ENCODE measurements at places on chromosomes 6 and 20.

- DNase-seq, result no peak
These were observed 268.4 kb downstream of the ADGRG6 start for GRCh38 chr6:142570221-142570671.

DNA sequence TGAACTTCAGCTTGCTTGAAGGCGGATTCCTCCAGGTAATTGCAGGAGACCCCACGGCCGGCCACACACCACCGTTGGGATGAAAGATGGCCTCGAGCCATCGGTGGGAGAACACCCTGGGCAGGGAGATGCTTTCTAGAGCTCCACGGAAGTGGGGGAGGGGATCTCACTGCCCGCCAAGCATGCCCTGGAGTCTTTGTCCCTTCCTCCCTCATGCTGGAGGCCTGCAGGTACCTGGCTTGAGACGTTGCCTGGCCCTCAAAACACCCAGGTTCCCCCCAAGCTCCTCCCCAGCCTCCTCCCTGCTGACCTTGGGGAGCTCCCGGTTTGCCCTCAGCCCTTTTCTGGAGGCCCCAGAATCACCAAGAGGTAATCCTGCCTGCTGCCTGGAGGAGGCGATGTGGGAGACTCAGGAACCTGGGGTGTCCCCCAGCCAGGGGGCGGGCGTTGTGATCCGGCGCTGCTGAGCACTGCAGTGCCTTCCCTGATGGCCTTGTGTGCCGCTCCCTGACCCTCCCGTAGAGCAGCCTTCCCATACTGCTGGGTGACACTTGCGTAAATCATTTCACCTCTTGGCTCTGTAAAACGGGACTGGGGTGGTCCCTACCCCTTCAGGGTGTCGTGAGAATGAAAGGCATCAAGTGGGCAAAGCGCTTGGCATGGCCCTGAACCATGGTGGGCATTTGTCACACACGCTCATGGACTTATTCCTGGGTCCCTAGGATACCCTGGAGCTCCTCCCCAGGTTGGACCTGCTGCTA, 91.4 kb downstream of the CEBPB start:
- DNase-seq, result no peak

- no peak for DNase-seq
These were observed 13.4 kb downstream of the PRKN start for GRCh38 chr6:162713974-162714780.

DNA sequence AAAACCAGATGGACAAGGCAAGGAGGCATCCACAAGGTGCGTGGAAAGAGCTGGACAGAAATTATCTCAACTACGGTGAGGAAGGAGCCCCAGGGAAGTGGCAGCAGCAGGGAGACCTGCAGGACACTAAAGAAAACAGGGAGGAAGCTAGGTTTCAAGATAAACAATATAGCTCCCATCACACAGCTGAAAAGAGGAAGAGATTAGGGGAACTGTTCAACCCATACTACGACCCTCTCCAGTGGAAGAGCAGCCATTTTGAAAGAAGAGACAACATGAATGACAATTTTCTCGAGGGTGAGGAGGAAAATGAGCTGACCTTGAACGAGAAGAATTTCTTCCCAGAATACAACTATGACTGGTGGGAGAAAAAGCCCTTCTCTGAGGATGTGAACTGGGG, 26.8 kb downstream of the TRMT6 start:
- DNase-seq, result no peak

DNA sequence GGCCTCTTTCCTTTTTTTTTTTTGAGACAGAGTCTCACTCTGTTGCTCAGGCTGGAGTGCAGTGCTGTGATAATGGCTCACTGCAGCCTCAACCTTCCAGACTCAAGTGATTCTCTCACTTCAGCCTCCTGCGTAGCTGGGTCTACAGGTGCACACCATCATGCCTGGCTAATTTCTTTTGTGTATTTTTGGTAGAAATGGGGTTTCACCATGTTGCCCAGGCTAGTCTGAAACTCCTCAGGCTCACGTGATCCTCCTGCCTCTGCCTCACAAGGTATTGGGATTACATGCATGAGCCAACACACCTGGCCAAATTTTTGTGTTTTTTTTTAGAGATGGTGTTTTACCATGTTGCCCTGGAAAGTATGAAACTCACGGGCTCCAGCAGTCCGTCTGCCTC, 29.3 kb downstream of the SRC start:
- no peak for DNase-seq

DNA sequence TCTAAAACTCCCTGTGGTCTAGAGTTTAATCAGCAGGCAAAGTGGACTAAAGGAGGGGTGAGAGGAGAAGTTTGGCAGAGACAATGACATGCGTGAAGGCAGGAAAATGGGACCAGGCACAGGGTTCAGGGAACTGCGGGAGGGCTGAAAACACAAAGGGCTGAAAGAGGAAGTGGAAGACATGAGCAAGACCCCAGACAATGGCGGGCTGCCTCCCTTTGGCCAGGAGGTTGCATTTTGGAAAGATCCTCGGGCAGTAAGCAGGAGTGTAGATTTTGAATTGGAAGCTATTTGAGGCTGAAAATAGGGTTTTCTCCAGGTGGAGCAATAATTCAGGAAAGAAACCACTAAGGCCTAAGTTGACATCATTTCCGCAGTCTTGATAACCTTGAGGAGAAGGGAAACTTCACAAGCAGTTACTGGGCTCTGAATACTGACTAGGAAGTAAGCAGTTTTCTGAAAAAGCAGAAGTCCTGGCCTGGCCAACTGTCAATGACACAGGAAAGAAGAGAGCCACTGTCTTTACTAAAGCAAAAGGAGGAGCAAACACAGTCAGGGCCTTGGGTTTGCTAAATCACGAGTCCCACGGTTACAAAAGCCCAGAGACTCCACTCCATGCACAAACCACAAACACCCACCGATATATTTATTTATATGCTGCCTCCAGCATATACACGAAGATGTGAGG, 3.4 kb downstream of the LY86 start:
- no peak for DNase-seq

DNA sequence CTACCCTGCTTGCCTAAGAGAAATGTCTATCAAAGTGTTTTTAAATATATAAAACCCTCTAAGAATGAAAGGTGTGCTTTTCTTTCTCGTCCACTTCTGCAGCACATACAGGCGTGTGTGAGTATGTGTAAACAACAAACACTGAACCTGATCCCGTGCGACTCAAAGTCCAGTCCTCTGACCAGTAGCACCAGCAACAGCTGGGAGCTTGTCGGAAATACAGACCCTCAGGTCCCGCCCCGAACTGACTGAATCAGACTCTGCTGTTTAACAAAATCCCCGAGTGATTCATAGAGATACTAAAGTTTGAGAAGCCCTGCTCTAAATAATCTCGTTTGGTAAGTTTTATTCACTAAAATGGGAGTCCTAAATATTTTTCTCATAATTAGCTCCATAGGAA, 208.0 kb upstream of the KCNQ5 start:
- no peak for DNase-seq

DNA sequence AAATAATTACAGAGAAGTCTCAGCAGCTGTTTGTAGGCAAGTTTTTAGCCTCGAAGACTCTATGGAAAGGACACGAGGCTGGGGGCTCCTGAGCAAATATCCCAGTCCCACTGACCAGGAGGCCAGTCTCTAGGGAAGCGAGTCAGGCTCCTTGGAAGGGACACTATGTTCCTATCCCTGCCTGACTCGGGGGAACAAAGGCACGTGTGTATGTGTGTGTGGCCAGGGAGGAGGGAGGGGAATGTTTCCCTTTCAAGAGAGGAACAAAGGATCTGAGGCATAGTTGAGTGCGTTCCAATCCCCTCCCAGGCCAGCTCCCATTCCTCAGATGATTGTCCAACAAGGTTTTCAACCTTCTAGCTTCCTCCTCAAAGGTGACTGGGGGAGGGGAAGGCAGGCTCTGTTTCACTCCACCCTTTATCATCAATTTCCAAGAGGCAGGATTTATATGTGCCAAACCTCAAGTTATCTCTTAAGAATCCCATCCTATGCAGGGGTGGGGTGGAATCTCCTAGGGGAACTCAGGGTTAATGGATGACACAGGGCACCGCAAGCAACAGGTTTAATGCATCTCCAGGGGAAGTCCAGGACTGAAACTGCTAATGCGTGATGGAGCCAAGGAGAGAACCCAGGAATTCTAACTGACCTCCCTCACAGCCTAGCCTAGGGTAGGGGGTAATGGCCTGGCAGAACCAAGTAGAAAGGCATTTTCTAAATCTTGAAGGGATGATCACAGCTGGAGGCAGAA, 9.9 kb downstream of the BCL2L1 start:
- peak; percentile 77 for DNase-seq

DNA sequence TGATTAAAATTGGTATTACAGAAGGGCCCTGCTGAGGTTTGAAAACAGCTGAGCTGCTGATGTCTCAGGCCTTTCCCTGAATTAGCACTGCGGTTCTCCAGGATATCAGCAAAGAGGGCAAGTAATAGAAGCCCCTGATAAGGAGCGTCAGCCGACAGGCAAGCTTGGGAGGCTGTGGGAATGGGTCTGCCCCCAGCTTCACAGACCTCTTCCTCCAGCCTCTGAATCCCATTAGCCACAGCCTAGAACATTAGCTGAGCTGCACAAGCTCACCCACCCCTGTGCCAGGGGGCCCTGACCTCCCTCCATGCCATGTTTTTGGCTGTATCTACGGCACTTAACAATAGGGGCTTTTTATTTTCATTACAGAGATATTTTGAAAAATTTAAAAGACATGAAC, 59.9 kb downstream of the VAPB start:
- DNase-seq, result no peak

DNA sequence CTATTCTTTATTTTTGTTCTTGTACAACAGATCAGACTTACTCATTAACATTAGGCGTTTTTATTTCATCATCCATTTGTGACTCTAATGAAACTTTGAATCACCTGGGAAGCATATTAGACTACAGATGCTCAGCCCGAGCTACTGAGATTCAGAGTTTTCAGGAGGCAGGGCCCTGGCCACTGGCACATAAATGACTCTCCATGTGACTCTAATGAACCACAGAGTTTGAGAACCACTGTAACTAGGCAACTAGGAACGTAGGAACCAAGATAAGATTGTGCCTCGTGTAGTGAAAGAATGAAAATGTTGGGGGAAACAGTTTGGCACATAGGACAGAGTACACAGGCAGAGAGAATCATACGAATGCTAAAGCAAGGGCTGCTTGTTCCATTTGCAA, 405.9 kb upstream of the BTBD3 start:
- DNase-seq, result no peak

- no peak for DNase-seq
These were observed 31.7 kb downstream of the SAMHD1 start for GRCh38 chr20:36919715-36920333.

DNA sequence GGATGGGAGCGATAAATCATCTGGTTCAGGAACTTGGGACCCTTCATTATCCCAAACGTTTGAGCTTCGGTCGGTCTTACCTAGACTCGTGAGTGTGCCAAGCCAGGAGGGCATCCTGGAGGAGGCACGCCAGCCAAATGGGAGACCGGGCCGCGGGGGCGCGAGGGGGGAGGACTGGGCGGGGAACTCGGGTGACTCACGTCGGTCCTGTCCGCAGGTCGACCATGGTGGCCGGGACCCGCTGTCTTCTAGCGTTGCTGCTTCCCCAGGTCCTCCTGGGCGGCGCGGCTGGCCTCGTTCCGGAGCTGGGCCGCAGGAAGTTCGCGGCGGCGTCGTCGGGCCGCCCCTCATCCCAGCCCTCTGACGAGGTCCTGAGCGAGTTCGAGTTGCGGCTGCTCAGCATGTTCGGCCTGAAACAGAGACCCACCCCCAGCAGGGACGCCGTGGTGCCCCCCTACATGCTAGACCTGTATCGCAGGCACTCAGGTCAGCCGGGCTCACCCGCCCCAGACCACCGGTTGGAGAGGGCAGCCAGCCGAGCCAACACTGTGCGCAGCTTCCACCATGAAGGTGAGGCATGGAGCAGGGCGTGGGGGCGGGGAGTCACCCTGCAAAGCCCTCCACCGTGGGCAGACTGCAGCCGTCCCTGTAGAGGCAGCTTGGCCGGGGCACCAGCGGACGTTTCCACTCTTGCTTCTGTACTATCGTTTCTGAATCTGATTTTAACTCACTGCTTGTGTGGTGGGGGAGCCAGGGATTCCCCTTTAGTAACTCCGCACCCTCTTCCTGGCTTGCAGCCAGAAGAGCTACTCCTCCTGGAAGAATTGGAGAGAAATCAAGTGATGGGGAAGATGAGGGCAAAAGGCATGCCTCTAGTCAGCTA, 2.7 kb downstream of the BMP2 start:
- DNase-seq, result no peak

GRCh38 chr6:34047913-34048867, 97.7 kb downstream of the GRM4 start:
- no peak for DNase-seq

- DNase-seq, result no peak
These were observed 4.9 kb downstream of the ACOT8 start for GRCh38 chr20:45852326-45852725.

DNA sequence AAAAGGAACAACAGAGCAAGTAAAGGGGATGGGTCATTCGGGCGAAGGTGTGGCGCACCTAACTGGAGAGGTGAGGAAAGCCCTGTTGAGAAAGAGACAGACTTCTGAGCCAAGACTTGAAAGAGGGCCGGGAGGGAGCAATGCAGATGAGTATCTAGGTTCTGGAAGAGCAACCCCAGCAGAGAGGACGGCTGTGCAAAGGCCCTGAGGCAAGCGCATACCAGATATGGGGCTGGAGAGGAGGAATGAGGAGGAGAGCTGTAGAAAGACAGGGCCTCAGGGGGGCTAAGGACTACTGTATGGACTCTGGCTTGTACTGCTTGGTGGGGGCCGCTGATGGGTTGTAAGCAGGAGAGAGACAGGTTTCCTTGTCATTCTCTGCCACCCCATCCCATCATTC, 21.9 kb downstream of the TRERF1 start:
- no peak for DNase-seq

- DNase-seq, result no peak
These were observed 111.6 kb downstream of the GMDS start for GRCh38 chr6:2133716-2134310.

GRCh38 chr6:137102851-137103492, 58.2 kb upstream of the IL20RA start:
- no peak for DNase-seq
